CD4-positive, alpha-beta T cell treated with Interleukin-10 for 1 hour (primary cell): ENCODE measurements at places on chromosomes 13 and 19.

GRCh38 chr13:27510082-27510481 lies 59.7 kb upstream of the MTIF3 start:
- DNase-seq = no peak

DNA sequence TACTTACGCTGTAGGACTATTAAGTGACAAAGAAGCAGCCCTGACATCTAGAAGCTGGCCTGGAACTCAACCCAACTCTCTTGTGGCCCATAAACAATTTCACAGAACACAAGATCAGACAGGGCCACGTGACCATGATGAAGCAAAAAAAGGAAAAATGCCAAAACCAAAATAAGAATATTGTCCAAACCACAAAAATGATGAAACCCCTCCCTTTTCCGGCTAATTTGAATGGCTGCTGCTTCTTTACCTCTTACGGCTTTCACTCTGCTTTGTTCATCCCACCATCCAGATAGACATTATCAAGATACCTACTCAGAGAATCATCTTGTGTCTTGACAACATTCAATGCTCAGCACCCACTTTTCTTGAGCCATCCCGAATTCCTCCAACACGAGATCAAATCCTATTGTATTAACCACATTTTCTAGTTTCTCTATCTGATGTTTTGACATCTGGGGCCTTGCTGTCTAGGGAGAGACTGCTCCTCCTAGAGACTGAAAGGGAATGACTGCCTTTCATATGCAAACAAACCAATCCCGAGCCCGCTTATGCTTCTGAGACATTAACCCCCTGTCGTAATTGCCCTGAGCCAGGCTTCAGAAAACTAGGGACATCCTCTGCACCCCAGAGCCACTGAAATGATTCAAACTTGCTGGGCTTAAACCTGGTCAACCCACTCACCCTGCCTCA lies 186.3 kb downstream of the TDRD3 start:
- DNase-seq = no peak

DNA sequence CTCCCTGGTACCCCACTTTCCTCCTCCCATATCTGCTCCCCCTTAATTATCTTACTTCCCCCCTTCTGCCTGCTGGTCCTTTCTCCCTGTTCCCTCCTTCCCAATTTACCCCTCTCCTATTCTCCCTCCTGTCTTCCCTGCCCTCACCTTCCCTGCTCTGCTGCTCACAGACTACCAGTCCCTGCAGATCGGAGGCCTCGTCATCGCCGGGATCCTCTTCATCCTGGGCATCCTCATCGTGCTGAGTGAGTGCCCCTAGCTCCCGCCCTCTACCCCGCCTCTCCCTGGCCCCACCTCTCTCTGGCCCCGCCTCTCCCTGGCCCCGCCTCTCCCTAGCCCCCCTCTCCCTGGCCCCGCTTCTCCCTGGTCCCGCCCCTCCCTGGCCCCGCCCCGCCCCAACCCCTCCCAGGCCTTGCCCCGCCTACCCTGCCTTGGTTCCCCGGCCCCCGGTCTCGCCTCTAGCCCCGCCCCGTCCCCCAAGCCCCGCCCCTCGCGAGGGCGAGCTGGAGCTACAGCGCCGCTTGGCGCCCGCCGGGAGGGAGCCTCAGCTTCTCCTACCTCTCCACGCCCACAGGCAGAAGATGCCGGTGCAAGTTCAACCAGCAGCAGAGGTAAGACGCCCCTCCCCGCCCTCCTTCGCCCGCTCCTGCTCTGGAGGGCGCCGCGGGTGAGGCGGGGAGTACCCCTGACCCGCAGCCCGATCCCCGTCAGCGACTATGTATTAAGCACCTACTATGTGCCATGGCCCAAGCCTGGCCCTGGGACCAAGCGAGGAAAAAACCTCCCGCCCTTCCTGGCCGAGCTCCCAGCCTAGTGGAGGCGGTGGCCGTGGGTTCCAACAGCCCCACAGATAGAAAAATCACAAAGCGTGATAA lies 1.9 kb upstream of the FXYD7 start:
- peak; percentile 96 for DNase-seq

GRCh38 chr19:18894254-18895037 lies 1.5 kb downstream of the CERS1 start:
- DNase-seq = no peak

DNA sequence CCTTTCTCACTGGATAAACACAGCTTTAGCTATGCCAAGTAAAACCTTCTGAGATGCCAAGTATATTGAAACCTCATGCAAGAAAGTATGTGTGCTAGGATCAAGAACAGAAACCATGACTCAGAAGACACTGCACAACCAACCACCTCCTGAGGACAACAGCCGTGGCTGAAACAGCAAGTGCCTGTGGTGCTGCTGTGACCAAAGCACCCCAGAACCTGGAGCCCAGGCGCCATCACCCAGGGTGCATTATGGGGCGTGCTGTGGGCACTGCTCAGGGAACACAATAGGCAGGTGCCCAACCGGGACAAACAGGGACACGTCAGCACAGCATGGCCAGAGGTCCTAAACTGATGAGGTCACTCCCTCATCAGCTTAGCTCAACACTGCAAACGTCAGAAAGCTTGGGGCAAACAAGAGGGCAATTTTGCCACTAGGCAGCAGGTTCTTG lies 101.3 kb upstream of the SLC15A1 start:
- DNase-seq = no peak

- no peak for DNase-seq
Measured at GRCh38 chr19:55546822-55547614, 1.7 kb upstream of the SBK3 start.

GRCh38 chr19:54255105-54255775 lies 1.8 kb downstream of the LILRB5 start:
- no peak for DNase-seq

GRCh38 chr13:67221630-67222226 lies 8.4 kb downstream of the PCDH9 start:
- DNase-seq = no peak

DNA sequence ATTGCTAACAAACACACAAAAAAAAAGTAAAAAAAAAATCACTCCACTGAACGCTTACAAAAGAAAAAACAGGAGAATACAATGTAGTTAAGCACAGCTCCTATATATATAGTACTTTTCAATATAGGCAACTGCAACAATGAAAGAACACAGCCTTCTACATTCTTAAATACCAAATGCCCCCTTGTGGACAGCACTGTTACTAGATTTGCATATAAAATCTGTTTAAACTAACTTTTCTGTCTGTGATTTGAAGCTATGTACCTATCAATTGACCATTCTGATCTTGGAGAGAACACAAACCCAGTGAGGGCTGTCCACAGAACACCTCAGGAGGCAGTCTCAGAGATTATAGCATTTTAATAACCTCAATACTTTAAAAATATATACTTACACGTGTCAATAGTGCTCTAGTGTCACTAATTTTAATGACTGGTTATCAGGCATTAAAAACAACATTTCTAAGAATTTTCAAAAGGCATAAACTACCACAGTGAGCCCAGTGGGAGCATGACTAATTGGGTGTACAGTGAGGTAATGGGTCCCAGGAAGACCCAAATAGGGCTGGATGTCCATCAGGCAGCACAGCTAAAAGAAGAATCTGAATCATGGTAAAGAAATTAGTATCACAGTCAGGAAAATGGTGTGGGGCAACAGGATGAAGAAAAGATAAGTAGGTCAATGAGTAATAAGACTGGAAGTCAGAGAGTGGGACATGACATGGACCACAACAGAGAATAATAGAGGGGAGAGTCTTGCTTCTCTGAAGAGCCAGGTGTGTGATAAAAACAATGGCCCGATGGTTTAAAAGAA lies 22.2 kb downstream of the CCDC169 start:
- DNase-seq = peak; percentile 14

- peak; percentile 70 for DNase-seq
Measured at GRCh38 chr19:1851654-1852580, 3.6 kb upstream of the REXO1 start.

- no peak for DNase-seq
Measured at GRCh38 chr13:49366841-49367240, 77.0 kb downstream of the CAB39L start.
